Activated CD8-positive, alpha-beta T cell treated with anti-CD3 and anti-CD28 coated beads for 36 hours (primary cell): ENCODE measurements at places on chromosomes 7 and 10.

GRCh38 chr10:129090618-129091366, 376.2 kb upstream of the MGMT start:
- no peak for DNase-seq

DNA sequence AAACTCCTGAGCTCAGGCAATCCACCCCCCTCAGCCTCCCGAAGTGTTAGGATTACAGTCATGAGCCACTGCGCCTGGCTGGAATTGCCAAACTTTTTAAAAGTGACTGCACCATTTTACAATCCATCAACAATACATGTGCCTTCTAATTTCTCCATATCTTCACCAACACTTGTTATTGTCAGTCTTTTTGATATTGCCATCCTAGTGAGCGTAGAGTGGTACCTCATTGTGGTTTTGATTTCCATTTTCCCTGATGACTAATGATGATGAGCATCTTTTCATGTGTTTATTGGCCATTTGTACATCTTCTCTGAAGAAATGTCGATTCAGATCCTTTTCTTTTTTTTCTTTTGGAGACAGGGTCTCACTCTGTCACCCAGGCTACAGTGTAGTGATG, 21.7 kb upstream of the STRIP2 start:
- DNase-seq, result no peak

GRCh38 chr10:101818872-101819633, 809 bp upstream of the OGA start:
- no peak for DNase-seq

- no peak for DNase-seq
Measured at GRCh38 chr7:80415522-80415921, 96.3 kb downstream of the GNAT3 start.

DNA sequence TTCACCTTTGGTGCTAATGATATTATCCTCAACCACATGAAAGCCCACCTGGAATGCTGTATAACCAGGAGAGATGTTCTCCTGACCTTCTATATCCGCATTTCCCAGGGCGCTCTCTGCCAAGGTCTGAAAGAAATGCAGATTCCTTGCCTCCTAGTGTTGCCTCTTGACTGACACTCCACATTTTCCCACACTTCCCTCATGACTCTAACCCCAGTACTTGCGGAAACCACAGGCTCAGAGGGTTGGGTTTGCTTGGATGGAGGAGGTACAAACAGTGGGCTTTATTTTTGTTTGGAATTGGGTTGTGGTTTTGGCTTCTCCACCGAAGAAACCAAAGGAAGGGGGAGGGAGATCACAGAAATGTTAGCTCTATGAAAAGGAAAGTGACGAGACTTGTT, 222.9 kb upstream of the CELF2 start:
- no peak for DNase-seq

- no peak for DNase-seq
Measured at GRCh38 chr7:84985073-84985784, 201.6 kb downstream of the SEMA3D start.

DNA sequence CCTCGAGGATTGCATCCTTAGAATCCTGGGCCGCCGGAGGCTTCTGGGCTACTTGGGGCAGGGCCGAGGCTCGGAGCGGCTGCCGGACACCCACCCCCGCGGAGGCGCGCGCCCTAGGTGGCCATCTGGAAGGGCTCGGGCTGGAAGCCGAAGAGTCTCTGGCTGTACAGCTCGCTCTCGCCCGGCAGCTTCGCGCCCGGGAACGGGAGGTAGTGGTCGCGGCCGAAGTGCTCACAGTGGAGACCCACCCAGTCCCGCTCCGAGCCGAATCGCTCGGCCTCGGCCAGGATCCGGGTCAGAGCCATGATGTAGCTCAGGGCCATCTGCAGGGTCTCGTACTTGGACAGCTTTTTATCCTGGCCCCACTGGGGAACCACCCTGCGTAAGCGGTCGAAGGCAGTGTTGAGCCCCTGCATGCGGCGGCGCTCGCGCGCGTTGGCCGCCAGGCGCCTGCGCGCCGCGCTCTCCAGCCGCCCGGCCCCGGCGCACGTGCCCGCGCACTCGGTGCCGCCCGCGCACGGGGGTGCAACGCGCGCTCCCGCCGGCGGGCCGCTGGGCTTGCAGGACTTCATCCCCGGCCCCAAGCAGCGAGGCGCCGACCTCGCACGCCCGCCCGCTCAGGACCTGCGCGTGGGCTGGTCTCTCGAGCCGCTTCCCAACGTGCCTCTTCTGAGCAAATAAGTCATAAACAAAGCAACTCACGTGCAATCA, 652 bp downstream of the ATOH7 start:
- peak; percentile 54 for DNase-seq

- peak; percentile 81 for DNase-seq
Measured at GRCh38 chr10:27240212-27241009, at the start of gene ACBD5. Gene ACBD5, minus strand, starts transcription at chr10:27240797. Its CDS starts 109 bp downstream, at chr10:27240688.

GRCh38 chr10:3020881-3021280, 46.5 kb upstream of the PFKP start:
- DNase-seq, result no peak
